ENCODE measurements at places on chromosomes 4 and X. TPM values are rescaled to one million over a fixed set of nuclear protein-coding genes. Genes with fewer than 3 reads are reported as not detected.

- no peak for DNase-seq
These were observed 338.6 kb upstream of the ZFP42 start for GRCh38 chr4:187656959-187657358.

- DNase-seq, result no peak
These were observed 151.0 kb upstream of the DKK2 start for GRCh38 chr4:107187091-107187490.

- no peak for DNase-seq
These were observed 67.6 kb downstream of the PPP2R2C start for GRCh38 chr4:6404611-6405396.

- DNase-seq, result no peak
These were observed 1.4 kb downstream of the TCEAL1 start for GRCh38 chrX:103630171-103630511.

- no peak for DNase-seq
These were observed 90.6 kb upstream of the CBR4 start for GRCh38 chr4:169100670-169101101.

Gene ZMAT1
- total RNA-seq, result 1.2 TPM

- DNase-seq, result no peak
These were observed 235.6 kb upstream of the JADE1 start for GRCh38 chr4:128573781-128574508.

DNA sequence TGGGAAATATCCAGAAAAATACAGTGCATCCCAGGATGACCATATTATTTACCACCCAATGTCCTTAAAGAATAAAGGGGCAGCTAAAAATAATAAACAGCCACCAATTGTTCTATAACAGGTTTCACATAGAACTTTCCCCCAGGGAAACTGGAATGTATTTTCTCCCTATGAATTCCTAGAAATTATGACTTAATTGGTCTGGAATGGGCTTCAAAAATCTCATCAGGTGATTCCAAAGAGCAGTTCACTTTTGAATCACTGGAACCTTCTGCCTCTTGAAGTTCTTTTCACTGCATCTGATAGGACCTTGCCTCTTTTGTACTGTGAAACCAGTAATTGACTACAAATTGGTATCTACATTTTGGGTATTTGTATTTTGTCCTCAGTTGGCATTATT is 119.3 kb downstream of the ZNF330 start:
- no peak for DNase-seq

Gene NPFFR2
- not detected for total RNA-seq

DNA sequence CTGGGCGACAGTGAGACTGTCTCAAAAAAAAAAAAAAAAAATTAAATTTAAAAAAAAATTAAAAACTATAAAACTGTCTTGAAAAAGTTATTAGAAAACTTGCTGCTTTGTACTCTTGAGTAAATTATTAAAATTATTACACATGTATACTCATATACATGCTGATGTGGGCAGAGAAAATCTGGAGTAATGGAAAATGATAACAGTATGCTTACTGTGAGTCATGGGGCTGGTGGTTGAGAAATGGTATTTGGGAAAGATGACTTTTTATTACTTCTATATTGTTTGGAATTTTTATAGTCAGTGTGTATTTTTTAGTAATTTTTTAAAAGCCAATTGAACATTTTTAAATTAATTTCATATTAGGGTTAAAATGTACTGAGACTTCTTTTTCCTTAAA is 7.5 kb downstream of the YY2 start:
- DNase-seq, result no peak

DNA sequence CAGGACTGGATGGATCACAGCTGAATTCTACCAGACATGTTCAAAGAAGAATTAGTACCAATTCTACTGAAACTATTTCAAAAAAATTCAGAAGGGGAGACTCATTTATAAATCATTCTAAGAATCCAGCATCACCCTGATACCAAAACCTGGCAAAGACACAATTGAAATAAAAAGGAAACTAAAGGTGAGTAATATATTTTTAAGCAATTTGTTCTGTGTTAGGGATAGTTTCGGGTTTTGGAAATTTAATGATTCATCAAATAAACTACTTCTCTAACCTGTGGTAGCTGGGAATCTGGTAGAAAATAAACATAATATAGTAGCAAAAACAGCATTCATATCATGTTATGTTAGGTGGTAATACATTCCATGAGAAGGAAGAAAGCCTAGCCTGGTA is 662.2 kb upstream of the BOD1L1 start:
- DNase-seq, result no peak

DNA sequence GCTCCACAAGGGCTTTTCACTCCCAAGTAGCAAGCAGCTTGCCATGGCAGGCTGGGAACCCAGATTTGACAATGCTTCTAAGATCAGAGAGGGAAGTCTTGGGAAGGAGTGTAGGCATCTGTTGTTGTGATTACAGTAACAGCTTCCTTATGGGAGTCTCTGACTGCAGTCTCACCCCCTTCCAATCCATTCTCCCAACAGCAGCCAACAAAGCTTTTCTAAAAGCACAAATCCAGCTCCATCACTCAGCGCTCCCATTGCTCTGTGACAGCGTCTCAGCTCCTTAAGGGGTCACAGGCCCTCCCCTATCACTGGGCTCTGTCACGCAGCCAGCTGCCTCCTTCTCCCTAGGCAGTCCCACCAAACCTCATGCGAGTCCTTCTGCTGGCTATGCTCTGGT is 7.1 kb downstream of the IGFBP7 start:
- DNase-seq, result no peak

Gene BRS3
- not detected for total RNA-seq

DNA sequence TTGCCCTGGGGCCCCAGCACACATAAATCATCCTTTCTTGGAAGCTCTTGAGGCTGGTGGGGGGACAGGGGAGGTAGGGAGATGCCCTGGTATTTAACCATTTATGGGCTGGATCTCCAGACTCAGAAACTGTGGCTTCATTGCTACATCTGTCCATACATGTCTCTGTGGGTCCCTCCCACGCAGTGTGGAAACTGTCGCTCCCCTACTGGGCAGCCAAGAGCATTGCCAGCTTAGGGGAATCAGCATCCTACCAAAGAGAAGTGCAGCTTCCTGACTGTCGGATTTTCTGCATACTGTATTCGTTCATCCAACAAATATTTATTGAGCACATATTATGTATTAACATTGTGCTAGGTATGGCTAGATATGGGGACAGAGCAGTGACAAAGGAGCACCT is 3.7 kb downstream of the GRIPAP1 start:
- DNase-seq, result no peak

DNA sequence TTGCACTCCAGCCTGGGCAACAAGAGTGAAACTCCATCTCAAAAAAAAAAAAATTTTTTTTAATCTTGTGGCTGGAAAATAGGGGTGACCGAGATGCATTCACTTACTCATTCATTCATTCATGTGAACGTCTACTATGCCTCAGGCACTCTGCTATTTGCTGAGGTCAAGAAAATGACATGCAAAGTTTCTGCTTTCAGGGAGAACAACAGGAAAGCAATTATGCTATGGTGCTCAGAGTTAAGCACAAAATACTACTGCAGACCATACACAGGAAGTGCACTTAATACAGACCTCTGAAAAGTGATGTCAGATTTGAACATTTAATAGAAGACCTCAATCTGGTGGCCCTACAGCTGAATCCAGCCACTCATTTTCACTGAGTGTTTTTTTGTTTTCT is 59.6 kb upstream of the DUSP21 start:
- DNase-seq, result no peak

- DNase-seq, result no peak
These were observed 328.2 kb downstream of the DTHD1 start for GRCh38 chr4:36609661-36610060.

GRCh38 chr4:177080388-177080787 is 229.3 kb upstream of the NEIL3 start:
- no peak for DNase-seq

DNA sequence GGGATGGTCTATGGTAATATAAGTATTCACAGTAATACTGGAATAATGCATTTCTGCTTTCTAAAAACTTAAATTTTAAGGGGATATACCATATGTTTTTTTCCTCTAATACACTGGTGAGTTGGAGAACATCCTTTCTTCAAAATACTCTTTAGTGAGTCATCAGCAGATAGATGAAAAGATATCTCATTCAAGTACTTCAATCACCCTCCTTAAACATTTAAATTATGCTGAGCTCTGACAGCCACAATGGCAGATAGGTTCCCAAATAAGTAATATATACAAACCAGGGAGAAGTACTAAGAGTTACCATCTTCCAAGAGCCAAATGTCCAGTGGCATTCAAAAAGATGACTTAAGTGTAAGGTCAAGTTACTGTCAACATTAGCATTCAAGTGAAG is 52.2 kb downstream of the AMMECR1 start:
- DNase-seq, result no peak

Gene MAB21L2
- 0.32 TPM for total RNA-seq

DNA sequence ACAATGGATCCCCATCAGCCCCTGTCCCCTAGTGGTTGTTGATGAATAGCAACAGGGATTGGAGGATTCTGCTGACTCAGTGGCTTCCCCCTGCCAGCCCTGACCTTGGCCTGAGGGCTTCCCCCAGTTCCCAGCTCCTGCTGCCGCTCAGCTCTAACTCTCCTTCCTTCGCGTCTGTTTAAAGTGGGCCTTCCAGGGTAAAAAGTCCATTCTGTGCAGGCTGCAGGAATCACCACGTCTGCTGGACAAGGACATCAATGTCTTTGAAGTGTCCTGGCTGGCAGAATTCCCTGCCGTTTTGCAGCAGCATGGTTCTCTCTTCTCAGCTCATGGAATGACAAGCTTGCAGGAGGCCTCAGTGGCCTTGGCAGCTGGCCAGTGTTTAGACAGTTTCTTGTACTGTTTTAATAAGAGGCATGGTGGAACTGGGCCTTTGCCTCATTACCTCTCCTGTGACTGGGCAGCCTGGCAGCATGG is 152.5 kb upstream of the STX18 start:
- DNase-seq, result no peak

DNA sequence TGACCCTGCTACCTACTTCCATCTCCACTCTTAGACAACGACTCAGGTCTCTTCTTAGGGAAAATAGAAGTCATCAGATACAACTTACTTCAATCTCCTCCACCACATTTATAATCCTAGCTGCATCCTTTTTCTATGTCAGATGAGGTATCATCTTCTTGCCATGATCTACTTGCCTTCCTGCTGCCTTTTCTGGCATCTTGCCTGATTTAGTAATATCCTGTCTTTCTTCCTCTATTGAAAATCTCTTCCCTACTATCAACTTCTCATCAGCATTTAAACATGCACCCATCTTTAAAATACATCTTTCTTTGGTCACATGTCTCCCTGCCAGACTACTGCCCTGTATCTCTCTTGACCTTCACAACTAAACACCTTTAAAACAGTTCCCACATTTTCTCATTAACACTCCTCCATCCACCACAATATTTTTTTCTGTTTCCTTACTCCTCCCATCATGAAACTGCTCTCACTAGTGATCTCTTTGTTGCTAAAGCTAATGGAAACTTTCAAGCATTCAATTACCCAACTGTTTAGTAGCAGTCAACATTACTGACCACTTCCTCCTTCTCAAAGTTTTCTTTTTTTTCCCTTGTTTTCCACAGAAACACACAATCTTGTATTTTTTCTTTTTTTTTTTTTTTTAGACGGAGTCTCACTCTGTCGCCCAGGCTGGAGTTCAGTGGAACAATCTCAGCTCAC is 100.8 kb upstream of the CXorf66 start:
- DNase-seq, result no peak

Gene SLC34A2
- total RNA-seq, result not detected

DNA sequence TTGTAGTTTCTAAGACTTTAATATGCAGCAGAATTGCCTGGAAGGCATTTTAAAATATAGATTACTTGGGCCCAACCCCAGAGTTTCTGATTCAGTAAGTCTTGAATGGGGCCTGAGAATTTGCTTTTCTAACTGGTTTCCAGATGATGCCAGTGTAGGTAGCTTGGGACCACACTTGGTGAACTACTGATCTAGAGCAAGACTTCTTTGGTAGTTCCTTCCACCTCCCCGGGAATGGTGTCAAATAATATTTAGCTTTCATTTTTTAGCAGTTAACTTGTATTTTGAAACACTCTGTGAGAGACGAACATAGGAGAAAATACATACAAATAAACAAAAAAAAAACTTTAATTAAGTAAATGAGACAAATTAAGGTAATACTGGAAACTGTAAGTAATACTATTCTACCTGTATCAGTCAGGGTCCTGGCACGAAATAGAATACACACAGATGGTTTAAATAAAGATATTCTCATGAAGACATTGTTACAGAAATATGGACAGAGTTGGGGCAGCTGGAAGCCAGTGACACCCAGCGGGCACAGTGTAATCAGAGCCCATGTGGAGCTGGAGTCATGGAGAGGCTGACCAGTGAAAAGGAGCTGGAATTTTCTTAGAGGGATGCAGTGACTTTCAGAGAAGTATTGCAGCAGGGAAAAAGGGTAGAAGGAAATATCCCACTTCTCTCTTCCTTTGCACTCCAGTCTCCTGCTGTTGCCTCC is 905.7 kb downstream of the CCSER1 start:
- no peak for DNase-seq

DNA sequence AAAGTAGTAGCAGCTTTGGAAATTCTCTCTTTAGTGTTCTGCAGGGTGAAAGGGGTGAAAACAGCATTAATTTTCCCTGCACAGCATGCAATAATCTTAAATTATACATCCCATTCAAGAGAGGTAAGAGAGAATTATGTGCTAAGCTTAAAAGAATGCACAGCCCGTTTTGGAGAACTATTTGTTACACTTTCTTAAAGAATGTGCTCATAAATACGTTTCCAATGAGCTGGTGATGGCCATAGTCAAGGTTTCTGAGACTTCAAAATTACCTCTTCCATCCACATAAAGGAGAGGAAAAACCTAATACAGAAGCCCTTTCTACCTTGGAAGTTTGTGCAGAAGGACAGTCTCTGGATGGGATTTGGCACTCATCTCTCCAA is 766.7 kb upstream of the TENM3 start:
- no peak for DNase-seq

Gene FRAS1
- total RNA-seq, result 26.8 TPM

Gene THAP9
- total RNA-seq, result 5.1 TPM

DNA sequence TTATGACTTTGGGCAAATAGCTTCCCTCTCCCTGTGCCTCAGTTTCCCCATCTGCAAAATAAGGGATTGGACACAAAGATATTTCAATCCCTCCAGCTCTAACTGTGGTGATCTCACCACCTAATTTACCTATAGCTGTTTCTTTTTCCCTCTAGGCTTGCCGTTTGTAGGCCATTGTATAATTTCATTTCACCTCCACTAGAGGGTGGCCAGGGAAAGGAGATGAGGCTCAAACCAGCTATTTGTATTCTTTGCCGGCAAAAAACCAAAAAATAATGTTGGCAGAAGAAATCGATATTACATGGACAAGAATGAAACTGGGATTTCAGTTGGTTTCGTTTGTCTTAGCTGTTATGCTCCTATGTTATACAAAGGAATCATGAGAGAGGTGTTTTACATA is 36.1 kb upstream of the DOCK11 start:
- no peak for DNase-seq

DNA sequence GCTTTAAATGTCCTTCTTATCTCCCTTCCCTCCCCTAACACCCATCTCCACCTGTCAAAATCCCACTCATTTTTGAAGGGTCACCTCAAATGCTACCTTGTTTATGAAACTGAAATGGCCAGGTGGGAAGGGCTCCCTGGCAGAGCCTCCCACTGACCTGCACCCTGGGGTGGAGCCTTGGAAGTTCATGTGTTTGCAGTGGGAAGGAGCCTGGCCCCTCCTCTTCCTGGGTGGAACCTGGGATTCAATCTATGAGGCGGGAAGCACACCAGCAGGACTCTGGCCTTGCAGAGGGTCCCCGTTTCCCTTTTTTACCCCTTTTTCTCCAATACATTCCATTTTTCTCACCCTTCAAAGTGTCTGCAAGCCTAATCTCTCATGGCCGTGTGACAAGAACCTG is 197.4 kb downstream of the ENOX2 start:
- no peak for DNase-seq

Gene NPY2R
- not detected for total RNA-seq

- DNase-seq, result no peak
These were observed 15.3 kb downstream of the SOWAHB start for GRCh38 chr4:76882630-76883029.

Measured in pulmonary artery endothelial cell (primary cell).